ENCODE measurements at places on chromosomes 11 and 22.

DNA sequence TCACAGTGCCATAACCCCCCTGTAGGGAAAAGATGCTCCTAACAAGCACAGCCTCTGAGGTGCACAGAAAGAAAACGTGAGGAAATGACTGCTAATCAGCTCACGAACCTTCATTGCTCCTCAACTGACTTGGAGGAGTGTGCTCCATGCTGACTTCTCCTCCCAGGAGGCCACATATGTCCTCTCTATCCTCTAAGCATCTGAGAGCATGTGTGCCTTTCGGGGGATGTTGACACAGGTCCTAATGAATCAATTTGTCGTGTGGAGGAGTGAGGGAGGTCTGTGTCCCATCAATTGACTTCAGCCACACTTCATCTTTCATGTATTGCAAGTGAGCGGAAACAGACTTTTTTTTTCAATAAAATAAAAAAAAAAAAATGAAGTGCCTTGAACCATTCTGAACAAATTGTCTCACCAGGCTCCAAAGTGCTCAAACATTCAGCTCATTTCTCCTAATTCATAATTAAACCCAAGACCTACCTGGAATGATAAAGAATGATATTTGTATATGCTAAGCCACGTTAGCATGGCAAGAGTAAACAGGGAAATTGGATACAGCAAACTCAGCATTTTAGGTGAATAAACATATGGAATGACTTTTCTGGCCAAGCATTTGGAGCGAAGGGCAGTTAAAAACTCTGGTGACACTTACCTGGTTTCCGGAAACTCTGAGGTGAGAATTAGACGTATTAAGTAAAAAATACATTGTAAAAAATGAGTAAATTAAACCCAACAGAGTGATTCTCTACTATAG lies 317.6 kb upstream of the FAT3 start:
- DNase-seq, result no peak

DNA sequence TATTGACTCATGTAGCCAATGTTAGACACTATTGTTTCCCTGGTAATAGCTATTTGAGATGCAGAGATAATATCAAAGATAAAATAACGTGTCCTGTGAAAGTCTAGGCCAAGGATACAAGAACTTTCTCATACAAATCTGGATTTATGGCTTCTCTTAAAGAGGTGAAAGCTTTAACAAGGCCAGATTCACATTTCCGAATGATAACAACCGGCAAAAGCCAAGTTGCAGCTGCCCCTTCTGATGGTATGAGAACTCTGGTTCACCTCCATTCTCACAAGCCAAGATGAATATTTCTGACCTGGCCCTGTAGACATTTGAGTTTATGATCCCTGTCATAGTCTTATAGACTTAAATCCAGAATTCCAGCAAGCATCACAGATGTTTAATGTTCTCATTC lies 230.4 kb upstream of the ZC3H12C start:
- DNase-seq, result no peak

DNA sequence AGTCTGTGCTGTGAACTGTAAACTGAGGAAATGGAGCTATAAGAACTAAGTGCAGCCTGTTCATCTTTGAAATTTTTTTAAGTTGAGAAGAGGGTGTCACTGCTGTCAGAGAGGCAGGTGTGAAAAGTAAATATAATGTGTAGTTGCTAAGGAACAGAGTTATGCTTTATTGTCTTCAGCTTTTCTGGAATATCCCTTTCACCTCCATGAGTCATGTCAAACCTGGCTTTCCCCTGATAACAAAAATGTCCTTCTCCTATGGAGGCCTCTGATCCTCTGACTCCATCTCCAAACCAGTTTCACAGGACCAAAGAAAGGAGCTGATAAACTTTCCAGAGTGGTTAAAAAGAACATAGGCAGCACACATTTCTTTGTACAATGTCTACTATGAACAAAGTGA lies 12.8 kb upstream of the MUC15 start:
- DNase-seq, result no peak

DNA sequence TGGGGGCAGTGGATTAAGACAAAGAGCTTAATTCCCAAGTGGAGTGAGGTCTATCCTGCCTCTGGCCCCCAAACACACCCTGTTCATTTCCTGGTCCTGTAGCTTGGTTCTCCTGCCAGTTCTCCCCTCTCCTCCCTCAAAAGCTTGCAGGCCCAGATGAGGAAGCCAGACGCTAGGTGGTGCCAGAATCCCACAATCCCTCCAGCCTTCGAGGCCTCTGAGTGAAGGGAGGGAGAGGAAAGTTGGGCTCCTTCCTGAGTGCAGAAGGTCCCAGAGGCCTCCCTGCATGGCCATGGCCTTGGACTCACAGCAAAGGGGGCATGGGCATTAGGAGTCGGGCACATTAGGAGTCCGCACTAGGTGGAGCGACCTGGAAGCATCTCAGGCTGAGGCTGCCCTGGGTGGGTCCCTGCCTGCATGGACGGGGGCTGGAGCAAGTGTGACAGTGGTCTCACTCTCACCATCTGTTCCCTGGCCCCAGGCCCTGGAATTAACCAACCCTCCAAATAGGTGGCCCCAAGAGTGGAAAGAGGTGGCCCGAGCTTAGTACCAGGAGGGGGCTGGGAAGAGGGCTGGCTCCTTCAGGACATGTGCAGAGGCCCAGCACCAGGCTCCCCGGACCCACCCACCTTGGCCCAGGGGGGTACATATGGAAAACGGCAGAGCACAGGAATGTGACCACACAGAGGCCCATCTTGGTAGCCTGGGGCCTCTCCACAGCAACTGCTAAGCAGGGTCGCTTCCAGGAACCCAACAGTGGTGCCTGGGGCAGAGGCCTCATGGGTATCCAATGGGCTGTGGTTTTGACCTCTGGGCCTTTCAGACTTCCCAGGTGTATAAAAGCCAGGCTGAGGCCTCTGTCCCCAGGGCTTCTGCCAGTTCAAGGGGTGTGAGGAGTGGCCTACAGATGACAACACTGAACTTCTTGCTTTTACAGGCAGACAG lies 5.2 kb downstream of the FXYD2 start:
- DNase-seq, result no peak

- no peak for DNase-seq
Measured at GRCh38 chr11:93541884-93542810, 1.0 kb downstream of the SMCO4 start.

DNA sequence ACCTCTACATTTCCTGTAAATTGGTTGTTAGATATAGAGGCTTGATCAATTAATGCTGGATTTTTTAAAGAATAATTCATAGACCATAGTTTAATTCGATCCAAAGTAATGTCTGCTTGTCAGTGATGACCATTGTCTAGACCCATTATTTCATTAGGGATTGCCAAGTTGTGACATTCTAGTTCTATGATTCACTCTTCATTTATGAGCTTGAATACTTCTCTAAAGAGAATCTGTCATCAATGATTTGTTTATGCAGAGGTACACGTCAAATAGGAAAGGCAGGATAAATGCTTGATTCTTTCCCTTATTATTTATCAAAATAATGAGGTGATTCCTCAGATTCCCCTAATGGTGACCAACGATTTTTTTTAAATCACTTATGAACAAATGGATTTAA lies 24.0 kb upstream of the ROBO3 start:
- no peak for DNase-seq

- no peak for DNase-seq
Measured at GRCh38 chr11:90326647-90327046, 103.8 kb upstream of the CHORDC1 start.

- no peak for DNase-seq
Measured at GRCh38 chr11:133052537-133052936, 479.8 kb downstream of the OPCML start.

- no peak for DNase-seq
Measured at GRCh38 chr11:130068986-130069658, 572 bp upstream of the APLP2 start.

DNA sequence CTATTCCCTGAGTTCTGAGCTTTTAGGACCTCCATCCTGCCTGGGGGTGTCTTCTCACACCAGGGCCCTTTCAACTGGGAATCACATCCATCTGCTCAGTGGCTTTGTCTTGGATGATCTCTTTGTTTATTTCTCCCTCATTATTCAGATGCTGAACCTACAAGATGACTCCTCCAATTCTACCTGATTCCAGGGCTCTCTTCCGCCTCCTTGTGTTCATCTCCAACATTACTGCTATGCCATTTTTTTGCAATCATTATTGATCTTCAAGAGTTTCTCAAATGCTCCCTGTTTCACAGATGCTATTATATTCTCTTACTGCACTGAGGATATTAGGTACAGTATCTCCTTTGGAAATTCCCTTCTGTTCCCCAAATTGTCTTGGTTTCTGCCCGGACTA lies 307.7 kb downstream of the SHANK2 start:
- DNase-seq, result no peak

GRCh38 chr11:65863889-65864705 lies 3.9 kb downstream of the MUS81 start:
- DNase-seq, result no peak

DNA sequence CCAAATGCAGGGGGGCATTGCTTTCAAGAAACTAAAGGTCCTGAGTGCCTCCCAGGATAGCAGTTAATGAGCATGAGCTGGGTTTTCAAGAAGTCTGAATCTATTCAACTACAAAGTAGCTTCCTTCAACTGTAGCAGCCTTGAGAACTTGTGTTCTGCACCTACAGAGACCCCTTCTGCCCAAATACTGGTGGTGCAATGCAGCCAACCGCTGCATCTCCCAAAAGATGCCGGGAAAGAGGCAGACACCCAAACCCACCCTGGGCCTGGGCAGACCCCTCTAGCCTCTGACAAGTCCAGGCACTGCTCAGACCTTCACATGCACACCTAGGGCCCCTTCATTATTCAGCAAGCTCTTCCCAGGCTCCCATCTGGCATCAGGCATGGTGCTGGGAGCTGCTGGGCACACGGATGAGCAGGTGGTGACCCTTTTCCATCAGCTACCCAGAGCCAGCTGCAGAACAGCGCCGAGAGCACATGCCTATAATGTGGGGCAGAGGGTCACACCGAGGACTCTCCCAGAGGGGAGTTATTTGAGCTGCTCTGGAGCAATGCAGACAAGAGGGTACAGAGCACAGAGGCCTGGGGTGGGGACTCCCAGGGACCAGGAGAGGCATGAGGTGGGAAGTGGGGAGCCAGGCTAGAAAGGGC lies 44.9 kb upstream of the ETS1 start:
- no peak for DNase-seq

DNA sequence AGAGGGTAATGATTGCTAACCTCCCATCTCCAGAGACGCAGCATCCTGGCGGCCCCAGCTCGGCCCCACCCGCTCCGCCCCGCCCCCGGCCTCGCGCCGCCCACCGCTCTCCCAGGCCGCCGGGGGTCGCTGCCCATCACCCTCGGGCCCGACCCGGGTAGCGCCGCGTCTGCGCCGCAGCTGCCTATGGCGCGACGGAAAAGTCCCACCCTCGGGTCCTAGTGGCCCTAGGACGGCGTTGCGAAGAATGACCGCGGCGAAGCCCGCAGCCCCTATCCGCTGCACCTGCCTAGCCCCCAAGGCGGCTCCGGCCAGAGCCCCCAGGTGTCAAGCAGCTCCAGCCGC lies 457 bp downstream of the CPSF7 start:
- no peak for DNase-seq

GRCh38 chr22:38989466-38989865 lies 7.3 kb downstream of the APOBEC3B start:
- DNase-seq, result no peak

DNA sequence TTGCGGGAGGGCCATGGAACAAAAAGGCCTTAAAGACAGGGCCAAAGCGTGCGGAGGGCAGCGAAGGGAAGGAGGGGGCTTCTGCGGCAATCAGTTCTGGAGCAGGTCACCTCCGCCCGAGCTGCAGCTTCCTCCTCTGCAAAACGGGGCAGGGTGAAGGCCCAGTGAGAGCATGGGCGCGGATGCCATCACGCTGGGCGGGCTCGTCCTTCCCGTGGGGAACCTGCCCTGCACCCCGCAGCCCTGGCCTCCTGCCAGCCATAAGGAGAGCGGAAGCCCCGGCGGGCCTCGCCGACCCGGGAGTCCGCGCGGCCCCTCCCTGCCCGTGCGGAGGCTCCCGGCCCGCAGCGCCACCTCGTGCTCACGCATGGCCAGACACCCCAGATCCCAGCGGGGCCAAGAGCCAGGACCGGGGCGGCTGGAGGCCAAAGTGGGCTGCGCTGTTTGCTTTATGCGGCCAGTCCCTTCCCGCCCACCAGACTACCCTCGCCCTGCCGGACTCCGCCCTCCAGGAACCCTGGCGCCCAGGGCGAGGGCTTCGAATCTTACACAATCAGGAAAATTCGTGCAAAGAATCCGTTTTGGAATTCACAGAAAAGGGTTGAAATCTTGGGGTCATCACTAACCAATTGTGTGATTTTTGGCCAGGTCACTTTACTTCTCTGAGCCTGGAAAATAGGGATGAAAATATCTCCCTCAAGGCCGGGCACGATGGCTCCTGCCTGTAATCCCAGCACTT lies 16.1 kb downstream of the TSKU start:
- DNase-seq, result no peak

GRCh38 chr11:9858822-9859221 lies 194.9 kb downstream of the SWAP70 start:
- no peak for DNase-seq

DNA sequence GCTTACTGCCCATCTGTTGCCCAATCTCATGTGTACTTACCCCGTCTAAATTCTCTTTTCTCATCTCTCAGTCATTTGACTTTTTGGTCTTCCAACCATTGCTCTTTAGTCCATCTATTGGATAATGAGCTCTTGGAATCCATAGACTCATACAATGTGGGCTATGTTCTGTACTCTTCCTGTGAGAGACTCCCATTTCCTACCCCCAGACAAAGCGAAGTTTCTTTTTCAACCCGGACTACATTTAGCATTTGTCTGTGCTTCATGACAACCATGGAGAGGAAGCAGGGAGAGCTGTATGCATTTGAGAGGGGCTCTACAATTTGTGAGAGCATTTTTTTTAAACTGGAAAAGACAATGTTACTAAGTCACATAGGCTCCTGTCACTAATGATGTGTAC lies 4.0 kb upstream of the ARHGAP42 start:
- no peak for DNase-seq

GRCh38 chr11:127631974-127632373 lies 631.4 kb upstream of the KIRREL3 start:
- DNase-seq, result no peak

DNA sequence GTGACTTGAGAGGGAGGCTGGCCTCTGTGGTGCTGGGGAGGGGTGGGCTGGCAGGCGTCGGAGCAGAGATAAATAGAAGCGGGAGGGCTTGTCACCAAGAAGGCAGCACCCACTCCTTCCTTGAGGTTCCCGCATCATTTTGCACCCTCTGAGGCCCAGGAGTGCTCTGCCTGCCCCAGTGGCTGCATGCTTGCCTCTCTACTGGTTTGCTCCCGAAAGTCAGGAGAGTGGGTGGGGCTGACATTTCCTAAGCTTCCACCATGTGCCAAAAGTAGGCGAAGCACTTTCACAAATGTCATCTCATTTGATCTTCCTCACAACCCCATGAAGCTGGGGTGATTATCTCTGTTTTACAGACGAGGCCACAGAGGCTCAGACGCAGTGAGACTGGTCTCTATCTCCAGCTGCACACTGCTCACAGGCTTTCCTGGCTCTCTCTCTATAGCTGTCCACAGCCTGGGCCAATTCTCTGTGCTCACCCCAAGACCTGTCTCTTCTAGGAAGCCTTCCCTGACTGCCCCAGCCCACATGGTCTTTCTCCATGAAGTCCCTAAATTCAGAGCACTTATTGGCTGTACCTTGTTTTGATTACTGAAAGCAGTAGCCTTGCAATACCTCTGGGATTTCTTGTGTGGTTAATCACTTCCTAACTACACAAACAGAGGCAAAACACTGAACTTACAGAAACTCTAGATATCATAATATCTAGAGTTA lies 2.6 kb upstream of the UCP3 start:
- DNase-seq, result no peak

Data from AG04449 (cell line).